ENCODE measurements at places on chromosomes 3 and 15.

GRCh38 chr15:44370830-44371229 lies 56.6 kb upstream of the CTDSPL2 start:
- DNase-seq = no peak

DNA sequence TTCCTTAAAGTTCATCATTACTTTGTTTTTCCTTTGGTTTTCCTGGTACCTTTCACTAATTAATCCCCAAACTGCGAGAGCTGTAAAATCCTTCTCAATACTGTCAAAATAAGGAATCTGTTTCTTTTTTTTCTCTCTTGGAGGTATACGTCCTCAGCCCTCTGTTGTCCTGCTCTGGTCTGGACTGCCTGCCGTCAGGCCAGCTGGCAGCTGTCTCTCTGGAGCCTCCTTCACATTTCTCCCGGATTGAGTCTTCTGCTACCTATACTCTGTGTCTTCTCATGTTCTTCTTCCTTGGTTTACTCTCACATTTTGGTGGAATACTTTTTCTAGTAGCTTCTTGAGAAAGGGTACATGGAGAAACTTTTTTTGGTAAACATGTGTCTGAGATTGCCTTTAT lies 13.8 kb downstream of the TATDN2 start:
- DNase-seq = no peak

GRCh38 chr3:186108106-186108940 lies 566 bp downstream of the ETV5 start:
- DNase-seq = peak; percentile 37

DNA sequence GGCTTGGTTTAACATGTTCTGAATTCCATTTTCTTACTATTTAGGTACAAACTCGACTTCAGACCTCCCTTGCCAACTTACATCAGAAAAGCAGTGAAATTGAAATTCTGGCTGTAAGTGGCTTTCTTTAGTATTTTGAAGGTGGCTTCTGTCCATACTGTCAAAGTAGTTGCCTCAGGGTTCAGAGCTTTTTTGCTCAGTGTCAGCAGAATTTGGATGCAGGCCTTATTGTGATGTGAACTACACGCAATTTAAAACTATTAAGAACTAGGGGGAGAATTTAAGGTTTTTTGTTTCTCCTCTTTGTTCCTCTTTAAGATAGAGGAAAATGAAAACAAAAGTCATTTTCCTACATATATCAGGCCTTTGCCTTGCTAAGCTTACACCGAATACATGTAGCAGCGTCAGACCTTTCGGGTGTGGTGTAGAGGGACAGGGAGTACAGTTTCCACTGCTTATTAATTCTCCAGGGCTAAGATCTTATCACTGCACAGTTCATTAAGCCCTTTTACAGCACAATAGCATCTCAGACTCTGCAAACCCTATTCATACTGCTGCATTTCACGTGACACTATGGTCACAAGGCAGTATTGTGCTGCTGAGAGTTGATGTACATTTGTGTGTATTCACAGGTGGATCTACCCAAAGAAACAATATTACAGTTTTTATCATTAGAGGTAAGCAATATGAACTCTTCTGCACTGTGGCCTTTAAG lies 6.7 kb downstream of the SRP14 start:
- no peak for DNase-seq

DNA sequence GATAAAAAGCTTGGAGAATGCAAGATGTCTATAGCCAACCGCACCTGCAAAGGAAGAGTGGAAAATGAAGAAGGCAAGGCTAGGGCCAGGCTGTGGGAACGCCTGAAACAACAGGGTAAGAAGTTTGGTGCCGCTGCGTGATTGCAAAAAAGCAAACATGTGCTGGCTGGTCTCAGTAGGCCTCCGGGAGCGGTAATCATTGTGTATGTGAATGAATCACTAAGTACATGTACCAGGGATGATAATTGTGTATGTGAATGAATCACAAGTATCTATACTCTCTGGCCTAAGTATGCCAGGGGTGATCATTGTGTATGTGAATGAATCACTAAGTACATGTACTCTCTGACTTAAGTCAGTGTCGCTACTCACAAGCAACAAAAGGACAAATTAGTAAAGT lies 40.3 kb upstream of the PARL start:
- DNase-seq = no peak

DNA sequence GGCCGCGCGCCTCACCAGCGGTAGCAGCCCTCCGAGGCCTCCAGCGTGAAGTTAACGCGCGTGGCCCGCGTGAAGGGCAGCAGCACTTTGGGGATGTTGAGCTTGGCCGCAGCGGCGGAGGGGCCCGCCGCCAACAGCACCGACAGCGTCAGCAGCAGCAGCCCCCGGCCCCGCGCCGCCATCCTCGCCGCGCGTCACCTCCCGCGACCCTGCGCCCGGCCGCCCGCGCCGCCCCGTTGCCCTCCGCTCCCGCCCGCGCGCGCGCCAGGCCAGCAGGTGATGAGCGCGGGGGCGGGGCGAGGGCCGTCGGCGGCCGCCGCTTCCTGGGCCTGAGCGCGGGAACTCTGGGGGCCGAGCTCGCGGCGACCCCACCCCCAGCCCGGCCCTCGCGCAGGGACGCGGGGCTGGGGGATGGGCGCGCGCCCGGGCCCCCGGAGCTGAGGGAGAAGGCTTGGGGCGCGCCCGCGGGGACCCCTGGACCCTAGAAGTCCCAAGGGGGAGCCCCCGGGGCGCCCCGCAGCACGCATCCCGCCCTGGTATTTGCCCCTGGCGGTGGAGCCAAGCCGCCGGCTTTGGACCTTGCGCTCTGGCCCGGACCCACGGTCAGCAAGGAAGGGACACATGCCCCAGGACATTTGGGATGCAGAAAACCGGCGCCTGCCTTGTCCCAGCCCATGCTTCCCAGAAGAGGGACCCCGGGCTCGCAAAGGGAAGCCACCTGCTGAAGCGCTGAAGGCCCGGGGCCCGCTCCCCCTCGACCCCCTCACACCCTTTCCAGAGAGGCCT lies at the start of gene NUP210:
Gene NUP210, minus strand, starts transcription at position 278 of the 786 bp plus-strand sequence. Its CDS starts 96 bp downstream, at position 182.
- DNase-seq = peak; percentile 50
